CD4-positive, alpha-beta T cell treated with Interleukin-12 subunit alpha and Interleukin-12 subunit beta, for 1 hour (primary cell): ENCODE measurements at places on chromosomes 4 and X.
A peak's percentile ranks its signal among the peaks of the same experiment; 100 is the strongest.

DNA sequence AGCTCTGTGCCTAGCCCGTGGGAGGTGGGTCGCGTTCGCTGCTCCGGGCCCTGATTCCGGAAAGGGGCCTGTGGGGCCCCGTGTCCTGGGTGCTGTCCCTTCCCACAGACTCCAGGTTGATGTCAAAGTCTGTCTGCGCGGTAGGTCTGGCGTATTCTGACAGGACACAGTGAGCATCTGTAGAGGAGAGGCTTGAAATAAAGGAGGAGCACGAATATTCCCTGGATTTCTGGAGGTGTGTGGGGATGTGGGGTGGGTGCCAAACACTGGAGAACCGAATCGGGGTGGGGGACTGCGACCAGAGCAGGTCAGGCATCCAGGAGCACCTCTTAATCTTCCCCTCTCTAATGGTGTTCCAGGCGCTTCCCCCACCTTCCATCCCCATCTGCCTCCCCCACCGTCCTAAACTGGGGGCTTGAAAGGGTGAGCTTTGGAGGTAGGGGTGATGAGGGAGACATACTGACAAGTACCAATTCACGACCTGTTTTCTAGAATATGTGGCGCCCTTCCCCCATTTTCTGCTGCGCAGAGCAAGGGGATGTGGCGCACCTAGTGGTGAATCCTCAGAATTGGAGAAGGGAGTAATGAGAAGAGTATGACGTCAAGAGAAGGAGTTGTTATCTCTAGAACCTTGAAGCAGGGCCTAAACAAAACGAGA is 877 bp downstream of the GPRASP1 start:
- peak; percentile 76 for DNase-seq

GRCh38 chrX:16488959-16489358 is 161.0 kb upstream of the S100G start:
- DNase-seq = no peak

GRCh38 chr4:169089004-169089403 is 78.9 kb upstream of the CBR4 start:
- no peak for DNase-seq

DNA sequence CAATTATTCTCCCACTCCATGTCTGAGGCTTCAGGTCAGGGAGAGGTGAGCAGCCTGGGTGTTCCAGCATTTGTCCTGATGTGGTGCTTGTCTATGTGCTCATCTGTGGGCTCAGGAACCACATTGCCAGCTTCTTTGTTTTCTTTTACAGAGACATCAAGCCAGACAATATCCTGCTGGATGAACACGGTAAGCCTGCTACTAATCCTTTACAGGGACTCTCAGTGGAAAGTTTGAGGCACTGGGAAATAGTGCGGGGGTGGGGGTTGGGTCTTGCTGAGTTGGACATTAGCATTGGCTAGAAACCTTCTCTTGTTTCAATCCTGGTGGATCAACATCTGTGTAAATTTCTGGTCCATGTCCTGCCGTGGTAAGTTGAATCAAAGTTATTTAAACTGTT is 310.3 kb downstream of the EVC2 start:
- DNase-seq = no peak

DNA sequence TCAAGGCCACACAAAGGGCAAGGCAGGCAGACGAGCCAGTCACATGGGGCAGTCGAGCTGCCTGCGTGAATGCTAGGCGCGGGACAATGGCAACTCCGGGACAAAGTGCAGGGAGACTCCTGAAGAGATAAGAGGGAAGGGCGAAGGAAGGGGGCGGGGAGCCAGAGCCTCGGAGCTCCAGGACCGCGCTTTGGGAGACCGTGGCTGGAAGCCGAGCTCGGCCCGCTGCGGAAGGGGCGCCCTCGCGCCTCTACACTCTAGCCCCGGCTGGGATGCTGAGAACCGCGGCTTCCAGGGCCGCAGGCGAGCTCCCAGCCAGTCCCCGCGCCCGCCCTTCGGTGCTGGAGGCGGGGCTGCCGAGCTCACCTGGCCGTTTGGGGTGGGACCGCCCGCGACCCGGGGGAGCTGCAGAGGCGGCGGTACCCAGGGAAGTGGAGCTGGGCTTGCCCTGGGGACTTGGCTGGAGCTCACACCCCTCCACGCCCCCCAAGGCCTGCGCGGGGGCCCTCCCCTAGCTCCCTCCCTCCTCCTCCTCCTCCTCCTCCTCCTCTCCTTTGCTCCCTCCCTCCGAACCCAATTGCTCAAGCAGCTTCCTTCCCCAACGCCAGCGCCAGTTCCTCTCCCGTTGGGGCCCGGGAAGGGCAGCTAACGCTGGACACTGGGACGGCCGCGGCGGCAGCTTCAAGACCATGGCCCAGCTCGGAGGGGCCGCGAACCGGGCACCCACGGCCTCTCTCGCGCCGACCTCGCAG is at the start of gene SOWAHD:
Gene SOWAHD, plus strand, starts transcription at position 610 of the 752 bp plus-strand sequence. Its CDS starts 80 bp downstream, at position 690.
- peak; percentile 40 for DNase-seq

GRCh38 chr4:158857951-158858350 is 89.1 kb downstream of the FNIP2 start:
- DNase-seq = no peak

DNA sequence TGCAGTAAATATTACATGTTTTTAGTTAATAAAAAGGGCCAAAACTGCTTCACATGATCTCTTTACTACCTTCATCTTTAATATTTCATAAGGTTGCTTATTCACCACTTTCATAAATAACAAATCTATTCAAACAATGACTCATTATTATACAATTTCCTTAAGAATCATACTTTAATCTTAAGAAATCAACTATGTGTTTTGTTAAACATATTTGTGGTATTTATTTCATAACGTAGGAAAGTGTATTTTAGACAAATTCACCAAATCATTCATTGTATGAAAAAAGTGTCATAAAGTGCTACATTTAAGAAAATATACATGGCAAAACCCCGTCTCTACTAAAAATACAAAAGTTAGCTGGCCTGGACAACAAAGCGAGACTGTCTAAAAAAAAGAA is 150.5 kb upstream of the RXFP1 start:
- DNase-seq = no peak

GRCh38 chr4:126687655-126688358 is 945.0 kb upstream of the INTU start:
- DNase-seq = no peak

DNA sequence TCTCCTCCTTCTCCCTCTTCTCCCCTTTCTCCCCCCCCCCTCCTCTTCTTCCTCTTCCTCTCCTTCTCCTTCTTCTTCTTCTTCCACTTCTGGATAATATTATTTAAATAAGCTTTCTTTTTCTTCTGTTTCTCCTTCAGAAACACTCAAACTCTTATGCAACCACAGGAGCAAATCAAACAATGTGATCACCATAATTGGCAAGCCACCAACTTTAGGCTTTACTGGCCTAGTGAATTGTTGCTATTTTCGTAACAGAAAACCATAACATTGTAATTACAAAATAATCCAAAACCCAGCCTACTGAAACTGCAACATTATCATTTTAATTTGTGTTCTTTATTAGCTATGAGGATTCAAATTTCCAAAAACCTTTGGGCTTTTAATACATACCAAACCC is 14.3 kb downstream of the DCAF8L1 start:
- DNase-seq = no peak

DNA sequence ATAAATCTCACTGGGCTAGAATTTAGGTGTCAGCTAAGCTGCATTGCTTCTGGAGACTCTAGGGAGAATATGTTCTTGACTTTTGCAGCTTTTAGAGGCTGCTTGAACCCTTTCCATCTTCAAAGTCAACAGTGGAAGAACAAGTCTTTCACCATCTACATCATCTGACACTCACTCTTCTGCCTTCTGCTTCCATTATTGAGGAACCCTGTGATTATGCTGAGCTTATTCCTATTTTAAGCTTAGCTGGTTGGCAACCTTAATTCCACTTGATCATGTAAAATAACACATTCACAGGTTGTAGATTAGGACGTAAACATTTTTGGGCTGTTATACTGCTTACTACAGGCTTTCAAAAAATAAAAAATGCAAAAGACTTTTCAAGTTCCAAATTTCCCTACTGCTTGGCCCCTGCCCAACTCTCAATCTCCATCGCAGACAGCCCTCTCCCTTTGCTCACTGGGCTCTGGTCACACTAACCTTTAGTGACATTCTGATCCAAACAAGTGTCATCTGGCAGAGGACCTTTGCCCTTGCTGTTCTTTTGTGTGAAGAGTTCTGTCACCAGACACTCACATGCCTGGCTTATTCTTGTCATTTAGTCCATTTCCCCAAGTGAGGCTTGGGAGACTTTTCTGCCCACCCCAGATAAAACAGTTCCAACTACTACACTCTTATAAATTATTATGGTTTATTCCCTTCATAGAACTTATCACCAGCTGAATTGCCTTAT is 1056.0 kb downstream of the STIM2 start:
- DNase-seq = no peak

GRCh38 chr4:2333916-2334644 is 72.2 kb upstream of the MXD4 start:
- no peak for DNase-seq
